ENCODE measurements at places on chromosomes 12 and 14.

DNA sequence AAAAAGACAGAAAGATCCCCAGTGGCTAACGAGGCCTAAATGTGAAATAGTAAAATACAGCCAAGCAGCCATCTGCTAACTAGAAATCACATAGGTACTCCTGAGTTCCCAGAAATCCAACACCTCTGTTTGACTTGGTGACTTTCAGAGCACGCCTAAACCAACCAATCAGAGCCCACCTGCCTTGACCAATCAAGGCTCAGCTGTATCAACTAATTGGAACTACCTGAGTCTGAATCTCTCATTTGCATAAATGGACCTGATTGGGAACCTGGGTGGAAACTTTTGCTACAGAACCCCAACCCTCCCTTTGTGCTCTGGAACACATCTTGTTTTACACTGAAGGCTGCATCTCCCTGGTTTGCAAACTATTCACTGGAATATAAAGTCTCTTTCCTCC lies 5.1 kb upstream of the TCL1B start:
- no peak for DNase-seq

DNA sequence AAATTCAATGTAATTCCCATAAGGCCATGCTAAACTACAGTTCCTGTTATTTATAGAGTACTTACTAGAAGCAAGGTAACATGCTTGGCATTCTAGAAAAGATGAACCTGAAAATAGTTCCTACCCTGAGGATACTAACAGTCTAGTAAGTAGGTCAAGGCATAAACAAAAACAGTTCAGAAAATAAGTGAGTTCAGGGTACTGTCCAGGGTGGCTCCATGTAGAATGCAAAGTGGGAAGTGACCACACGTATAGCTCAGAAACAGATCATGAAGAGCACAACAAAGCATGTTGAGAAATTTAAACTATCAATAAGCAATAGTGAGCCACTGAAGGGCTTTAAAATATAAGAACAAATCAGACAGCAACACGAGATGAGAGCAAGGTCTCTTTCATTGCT lies 2.3 kb downstream of the TMED10 start:
- no peak for DNase-seq

DNA sequence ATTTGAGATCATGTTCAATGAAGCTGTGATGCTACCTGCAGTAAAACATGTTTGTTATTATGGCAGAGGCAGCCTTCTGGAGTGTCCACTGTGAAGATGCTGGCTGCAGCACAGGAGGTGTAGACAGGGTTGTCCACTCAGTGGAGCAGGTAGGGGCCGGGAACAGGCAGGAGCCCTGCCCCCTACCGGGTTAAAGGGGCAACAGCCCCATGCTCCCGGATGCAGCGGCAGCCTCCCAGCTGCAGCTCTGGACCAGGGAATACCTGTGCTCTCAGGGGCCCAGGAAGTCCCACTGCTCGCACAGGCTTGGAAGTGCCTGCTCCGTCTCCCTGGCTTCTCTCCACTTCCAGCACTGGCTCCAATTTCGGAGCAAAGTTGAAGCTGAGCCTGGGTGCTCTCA lies 401.6 kb downstream of the FOXG1 start:
- no peak for DNase-seq

- DNase-seq = no peak
These were observed 3.4 kb downstream of the ARID2 start for GRCh38 chr12:45732936-45733335.

DNA sequence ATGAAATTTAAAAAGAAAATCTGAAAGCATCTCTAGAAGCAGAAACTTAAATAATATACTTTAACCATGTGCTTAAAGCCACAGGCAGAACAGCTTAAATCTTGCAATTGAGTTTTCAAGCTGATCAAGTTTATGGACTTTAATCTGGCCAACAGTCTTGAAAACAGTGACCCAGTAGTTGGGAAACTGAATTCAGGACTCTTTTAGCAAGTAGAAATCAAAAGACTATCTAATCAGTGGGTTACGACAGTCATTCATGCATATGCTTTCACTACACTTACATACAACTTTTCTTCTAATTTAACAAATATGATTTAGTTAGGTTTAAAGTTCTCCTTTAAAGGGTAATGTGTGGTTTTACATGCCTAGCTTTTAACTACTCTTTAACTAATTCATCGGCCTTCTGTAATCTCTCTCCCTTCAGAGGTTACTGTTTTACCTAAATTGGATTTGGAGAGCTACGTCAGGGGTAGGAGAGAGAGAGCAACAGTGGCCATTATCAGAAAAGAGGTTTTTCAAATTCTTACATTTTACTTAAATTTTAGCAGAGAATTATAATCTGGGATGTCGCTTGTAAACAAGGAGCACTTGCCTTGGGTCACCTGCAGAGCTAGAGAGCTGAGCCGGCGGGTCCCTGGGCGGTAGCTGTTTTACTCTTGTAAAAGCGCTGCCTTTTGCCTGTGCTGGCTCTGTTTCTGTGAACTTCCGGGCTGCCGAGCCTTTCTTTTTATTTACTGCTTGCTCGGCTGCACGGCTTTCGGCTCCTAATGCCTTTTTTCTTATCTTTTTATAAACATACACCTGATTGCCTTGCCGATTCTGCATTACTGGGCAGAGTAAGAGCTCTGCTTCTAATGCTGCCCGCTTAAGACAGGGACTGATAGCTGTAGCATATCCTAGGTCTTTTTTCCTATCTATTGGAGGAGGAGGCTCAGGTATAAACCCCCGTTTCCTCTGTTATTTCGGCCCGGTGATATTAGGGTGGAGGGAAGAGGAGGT lies 17.4 kb upstream of the LYZ start:
- peak; percentile 23 for DNase-seq

- no peak for DNase-seq
These were observed 70.2 kb downstream of the LLPH start for GRCh38 chr12:66060163-66060907.

DNA sequence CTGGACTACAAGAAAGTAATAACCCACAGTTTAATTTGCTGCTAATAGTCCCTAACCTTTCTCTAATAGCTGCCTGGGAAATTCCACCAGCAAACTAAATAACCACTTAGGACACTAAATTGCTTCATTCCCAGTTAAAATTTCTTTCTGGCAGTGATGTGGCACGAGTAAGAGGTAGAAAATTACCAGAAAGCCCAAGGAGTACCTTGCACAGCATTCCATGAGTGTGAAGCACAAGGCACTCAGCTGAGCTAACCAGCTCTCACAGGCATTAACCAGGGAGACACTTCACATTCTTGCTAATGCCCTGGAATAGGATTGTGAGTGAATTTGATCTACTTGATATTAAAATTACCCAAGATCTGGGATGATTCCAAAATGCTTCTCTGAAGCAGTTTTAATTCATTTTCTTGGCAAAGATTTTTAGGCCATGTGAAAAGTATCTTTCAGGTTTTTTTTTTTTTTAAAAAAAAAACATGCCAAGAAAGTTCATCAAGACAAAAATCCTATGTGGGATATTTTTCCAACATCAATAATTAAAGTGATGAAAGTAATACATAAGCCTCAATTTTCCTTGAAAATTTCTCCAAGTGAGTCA lies 29.5 kb downstream of the TSPAN8 start:
- DNase-seq = no peak

GRCh38 chr12:13147688-13148484 lies 44.4 kb upstream of the GSG1 start:
- DNase-seq = no peak

DNA sequence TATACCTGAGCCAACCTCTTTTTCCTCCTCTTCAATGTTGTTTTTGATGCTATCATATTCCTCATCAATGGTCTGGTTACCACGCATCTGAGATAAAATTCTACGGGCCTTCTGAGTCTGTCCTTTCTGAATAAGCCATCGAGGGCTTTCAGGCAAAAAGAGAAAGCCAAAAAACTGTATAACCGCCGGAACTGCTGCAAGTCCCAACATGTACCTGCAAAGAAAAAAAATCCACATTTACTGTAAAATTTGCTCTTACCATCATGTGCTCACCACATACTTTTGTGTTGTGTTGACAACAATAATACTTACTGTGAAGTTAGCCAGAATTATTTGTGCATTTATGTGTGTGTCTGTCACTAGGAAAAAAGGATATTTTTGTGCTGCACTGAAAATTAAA lies 77.6 kb downstream of the SLC2A13 start:
- DNase-seq = no peak

GRCh38 chr14:99603471-99604277 lies at the start of gene CCDC85C:
Gene CCDC85C (minus strand): TSS chr14:99604207. CDS start chr14:99603959, 248 bp downstream.
- peak; percentile 49 for DNase-seq

- no peak for DNase-seq
These were observed 64.8 kb downstream of the DAD1 start for GRCh38 chr14:22524115-22524783.

DNA sequence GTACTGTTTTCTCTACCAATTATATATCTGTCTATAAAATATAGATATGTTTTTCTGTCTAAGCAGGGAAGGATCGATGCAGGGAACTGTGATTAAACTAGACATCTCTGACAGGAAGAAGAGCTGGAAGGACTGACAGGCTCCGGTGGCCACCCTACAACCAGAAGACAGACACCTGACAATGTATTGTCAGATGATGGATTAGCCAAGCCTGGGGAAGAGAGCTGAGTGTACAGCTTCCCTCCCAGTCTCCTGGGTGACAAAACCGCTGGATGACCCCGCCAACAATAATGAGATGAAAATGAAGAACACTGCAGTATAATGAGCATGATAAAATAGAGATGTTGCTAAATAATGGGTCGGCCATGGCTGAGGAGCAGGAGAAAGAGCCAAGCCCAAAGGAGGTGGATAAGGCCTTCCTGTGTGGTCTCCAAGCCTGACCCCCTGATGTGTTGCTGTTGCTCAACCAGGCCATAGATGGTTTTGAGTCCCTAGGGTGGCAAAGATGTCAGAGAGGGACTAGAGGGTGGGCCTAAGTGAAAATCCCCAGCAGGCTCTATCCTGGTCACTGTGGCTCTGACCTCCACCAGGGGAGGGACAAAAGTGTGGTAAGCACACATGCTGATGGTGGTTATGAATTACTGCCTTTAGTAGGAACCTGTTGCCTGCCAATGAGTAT lies 28.2 kb downstream of the DHRS2 start:
- DNase-seq = no peak

- no peak for DNase-seq
These were observed 308.0 kb downstream of the SLC6A15 start for GRCh38 chr12:84604551-84604950.

DNA sequence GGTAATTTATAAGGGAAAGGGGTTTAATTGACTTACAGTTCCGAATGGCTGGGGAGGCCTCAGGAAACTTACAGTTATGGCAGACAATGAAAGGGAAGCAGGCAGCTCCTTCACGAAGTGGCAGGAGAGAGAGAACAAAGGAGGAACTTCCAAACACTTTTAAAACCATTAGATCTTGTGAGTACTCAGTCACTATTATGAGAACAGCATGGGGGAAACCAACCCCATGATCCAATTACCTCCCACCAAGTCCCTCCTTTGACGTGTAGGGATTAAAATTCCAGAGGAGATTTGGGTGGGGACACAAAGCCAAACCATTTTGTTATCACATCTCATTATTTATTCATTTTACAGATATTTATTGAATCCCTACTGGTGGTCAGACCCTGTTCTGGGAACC lies 822.8 kb downstream of the GALC start:
- DNase-seq = no peak

- DNase-seq = no peak
These were observed 41.0 kb downstream of the HSD17B6 start for GRCh38 chr12:56804169-56804568.

- DNase-seq = no peak
These were observed 586.6 kb upstream of the NOVA1 start for GRCh38 chr14:27184427-27184826.

- DNase-seq = no peak
These were observed 27.9 kb downstream of the RHOF start for GRCh38 chr12:121765573-121765972.

DNA sequence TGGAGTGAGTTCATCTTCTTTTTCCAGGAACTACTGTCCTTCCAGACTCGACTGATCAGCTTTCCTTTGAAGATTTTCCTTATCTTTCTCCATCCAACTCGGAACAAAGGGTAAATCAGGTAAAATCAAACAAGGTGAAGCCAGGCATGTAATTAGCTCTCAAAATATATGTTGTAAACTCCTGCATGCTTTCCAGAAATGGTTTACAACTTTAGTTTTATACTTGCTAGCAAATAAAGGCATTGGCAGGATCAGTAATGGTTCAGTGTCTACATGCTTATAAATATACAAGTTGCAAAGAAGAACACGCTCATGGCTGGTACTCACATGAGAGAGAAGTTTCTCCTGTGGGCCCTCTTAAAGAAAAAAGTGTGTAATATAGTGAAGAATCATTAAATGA lies 102.5 kb downstream of the FSCB start:
- DNase-seq = no peak

DNA sequence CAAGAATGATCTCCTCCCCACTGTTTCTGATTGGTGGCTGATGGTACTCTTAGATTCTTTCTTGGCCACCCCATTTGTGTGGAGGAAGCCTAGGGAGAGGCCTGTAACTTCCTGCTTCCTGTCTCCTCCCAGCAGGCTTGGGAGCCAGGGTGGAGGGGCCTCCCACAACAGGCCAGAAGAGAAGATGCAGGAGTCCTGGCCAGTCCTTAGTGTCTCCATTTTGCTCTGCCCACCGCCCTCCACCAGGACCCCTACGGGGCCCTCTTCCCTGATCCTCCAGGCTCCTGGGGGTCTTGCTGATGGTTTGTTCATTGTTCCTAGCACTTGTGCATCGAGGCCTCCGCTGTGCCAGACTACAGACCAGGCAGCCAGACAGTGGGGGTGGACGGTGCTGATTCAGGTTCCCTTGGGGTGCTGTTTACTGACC lies 6.8 kb downstream of the TSPAN9 start:
- no peak for DNase-seq

All from NCI-H774 (cell line).